ENCODE measurements at places on chromosomes 2 and 18.

GRCh38 chr2:7703048-7703447 is 785.8 kb downstream of the RNF144A start:
- no peak for DNase-seq

DNA sequence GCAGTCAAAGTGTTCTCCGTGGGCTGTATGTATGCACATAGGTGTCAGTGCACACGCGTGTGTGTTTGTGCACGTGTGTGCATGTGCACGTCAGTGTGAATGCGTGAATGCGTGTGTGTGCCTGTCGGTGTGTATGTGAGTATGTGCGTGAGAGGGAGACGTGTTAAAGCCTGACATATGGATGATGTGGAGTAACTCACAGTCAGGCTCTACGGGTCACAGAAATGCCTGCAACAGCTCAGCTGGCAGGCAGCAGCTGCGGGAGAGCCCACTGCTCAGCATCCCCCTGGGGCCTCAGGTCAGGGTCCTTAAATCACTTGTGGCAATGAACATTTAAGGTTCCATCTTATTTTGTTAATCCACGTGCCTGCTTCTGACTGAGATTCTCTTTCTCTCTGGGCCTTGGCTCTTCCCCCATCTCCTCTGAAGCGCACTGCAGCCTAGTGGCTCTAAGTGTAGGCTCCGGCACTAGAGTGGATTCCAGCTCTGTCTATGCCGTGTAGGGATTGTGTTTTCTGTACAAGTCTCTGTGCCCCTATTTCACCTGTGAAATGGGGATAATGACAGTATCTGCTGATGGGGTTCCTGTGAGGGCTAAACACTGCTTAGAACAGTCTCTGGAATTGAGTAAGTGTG is 63.0 kb downstream of the DYSF start:
- no peak for DNase-seq

GRCh38 chr2:213932-214693 is 49.7 kb downstream of the SH3YL1 start:
- DNase-seq: no peak

- no peak for DNase-seq
Observed at GRCh38 chr2:95348609-95349567, 51.7 kb downstream of the KCNIP3 start.

DNA sequence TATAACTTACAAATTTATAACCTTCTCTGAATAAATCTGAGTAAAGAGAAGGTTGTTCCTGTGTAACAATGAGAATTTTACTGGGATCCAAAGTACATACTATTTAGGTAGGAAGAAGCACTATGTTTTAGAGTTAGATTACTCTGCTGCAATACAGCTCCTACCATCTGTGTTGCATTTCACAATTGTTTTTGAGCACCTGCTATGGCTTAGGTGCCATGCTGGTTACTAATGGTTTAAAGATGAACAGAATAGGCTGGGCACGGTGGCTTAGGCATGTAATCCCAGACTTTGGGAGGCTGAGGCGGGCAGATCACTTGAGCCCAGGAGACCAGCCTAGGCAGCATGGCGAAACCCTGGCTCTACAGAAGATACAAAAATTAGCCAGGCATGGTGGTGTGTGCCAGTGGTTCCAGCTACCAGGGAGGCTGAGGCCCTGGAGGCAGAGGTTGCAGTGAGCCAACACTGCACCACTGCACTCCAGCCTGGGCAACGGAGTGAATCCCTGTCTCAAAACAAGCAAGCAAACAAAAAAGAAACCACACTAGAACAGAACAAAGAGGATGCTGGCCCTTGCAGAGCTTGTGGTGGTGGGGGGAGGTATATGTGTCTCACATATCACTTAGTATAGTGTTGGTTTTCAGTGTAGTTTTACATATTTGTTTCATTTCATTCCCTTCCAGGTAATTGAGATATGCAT is 56.7 kb downstream of the SPTBN1 start:
- no peak for DNase-seq

GRCh38 chr18:74139411-74139810 is 8.2 kb downstream of the FBXO15 start:
- no peak for DNase-seq

DNA sequence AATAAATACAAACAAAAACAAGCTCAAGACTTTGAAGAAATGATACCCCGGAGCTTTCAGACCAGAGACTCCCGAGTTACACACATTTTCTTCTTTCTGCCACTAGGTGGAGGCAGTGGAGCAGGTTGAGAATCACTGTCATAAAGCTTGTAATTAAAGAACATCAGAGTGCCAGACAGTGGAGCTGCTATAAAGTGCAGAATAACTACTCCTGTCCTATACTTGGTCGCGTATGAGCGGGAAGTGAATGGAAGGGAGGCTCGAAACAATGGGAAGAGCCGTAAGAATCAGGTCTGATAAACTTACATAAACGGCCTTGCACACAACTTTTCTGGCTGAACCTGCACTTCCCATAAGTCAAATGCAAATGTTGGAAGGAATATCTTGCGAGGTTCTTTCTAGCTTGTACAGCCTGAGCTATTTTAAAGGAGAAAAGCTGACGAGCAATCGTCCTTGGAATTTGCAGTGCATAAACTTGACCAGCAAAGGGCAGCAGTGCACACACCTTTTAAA is 189.0 kb downstream of the RPIA start:
- DNase-seq: peak; percentile 47

GRCh38 chr2:66536997-66537396 is 102.1 kb downstream of the MEIS1 start:
- no peak for DNase-seq

DNA sequence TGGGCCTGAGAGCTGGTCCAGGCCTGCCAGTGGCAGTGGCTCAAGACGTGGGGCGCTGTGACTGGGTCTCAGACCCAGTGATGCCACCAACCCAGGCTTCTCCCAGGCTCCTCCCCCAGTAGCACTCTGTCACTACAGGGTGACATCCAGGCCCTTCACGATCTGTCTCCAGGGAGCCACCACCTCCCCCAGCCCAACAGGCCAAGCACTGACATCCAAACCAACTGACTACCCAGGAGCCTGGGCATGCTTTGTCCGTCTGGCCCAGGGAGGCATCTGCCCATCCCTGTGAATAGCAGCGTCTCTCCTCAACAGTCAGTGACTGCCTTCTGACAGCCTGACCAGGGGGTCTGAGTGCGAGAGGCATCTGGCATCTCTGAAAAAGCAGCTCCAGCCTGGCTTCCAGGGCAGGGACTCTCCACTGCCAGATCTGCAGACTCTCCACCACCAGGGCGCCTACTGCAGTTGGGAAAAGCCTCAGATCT is 13.0 kb downstream of the TEX44 start:
- no peak for DNase-seq

DNA sequence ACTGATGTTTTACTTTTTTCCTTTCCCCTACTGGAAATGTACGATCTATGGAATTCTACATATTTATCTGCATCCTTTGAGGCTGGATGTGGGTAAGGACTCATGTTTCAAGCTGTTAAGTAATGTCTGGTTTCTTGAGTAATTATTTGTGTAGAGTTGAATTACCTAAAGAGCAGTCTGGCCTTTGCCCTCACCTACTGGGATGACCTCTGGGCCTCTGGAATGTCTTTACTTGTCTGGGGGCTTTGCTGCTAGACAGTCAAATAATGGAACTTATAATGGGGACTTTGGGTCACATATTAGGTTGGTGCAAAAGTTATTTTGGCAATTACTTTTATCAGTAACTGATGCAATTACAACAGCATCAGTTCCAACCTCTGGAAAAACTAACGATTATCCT is 244.7 kb downstream of the CCDC178 start:
- no peak for DNase-seq

- no peak for DNase-seq
Observed at GRCh38 chr18:26999797-27000196, 134.3 kb upstream of the AQP4 start.

DNA sequence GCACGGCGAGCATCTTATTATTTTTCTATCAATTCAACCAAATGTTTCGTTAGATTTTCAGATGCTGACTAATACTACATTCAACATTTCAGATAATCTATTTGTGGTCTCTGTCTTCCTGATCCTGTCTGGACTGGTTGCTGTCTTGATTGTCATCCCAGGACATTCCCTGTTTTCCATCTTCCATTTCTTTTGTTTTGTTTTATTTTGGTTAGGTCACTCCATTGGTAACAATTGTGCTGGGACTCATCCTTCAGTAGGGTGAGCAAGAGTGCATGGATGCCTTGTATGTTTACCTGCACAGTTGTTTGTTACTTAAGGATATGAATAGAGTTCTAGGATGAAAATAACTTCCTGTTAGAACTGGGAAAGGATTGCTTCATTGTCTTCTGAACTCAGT is 55.9 kb upstream of the ACYP2 start:
- DNase-seq: no peak

- no peak for DNase-seq
Observed at GRCh38 chr2:207132019-207132418, 33.7 kb downstream of the KLF7 start.

- DNase-seq: no peak
Observed at GRCh38 chr18:66105016-66105415, 354.2 kb downstream of the CDH7 start.

DNA sequence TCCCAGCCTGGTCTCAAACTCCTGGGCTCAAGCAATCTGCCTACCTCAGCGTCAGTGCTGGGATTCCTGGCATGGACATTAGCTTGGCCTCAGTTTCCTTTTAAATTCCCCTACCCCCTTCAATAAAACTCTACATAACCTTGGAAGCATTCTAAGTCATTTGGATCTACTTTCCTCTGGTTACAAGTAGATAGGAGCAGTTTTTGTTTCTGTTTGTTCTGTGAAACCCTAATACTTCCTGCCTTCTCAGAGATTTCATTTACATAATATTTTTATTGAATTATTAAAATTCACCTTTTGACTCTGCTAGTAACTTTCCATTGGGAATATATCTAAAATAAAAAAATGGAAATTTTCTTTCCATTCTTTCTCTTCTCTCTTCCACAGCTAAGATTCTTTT is 25.9 kb downstream of the GIGYF2 start:
- DNase-seq: no peak

DNA sequence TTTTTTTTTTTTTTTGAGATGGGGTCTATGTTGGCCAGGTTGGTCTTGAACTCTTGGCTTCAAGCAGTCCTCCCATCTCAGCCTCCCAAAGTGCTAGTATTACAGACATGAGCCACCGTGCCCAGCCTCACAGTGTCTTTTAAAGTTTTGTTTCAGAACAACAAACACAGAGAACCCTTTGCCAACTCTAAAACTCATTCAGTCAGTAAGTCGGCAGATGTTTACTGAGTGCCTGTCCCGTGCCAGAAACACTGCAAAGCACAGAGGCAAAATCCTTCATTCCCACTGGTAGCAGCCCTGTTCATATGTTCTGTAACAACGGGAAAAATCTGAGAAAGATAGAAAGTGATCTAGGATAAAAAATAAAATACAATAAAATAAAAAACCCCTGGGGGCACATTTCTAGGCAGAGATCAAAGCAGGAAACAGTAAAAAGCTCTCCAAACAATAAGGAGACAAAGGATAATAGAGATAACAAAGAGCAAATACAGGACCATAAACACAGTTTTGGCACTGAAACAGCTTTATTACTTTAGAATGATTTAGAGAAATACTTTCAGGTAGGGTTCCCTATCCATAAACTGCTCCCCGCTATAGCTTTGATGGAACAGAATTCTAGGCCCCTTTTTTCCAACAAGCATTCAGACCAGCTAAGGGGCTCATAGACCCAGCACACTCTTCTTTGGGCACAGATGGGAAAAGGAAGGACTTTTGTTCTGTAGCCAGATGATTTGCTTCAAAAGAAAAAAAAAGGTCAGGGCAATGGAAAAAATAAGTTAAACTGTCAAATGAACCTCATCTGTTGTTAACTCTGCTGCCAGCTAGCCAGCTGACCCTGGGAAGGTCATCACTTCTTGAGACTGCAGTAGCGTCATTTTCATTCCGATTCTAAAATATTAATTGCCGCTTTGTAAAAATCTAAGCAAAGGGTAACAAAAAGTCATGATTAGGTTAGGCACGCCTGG is 212.3 kb downstream of the CDH20 start:
- no peak for DNase-seq

DNA sequence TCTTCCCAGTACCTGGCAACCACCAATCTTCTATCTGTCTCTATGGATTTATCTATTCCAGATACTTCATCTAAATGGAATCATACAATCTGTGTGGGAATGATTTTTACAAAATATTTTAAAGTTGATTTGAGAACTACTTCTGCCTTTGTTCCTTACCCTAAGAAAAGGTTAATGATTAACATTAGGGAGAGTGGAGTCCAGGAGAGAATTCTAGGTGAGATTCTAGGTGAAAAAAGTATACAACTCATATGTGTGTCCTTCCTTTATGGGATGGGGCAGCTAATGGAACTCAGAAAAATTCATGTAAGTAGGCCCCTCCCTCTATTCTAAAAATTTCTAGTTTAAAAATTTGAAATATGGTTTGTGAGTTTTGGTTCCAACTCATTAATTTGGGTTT is 35.9 kb upstream of the WDSUB1 start:
- DNase-seq: no peak

GRCh38 chr2:174749793-174750192 is 14.5 kb downstream of the CHRNA1 start:
- DNase-seq: no peak

DNA sequence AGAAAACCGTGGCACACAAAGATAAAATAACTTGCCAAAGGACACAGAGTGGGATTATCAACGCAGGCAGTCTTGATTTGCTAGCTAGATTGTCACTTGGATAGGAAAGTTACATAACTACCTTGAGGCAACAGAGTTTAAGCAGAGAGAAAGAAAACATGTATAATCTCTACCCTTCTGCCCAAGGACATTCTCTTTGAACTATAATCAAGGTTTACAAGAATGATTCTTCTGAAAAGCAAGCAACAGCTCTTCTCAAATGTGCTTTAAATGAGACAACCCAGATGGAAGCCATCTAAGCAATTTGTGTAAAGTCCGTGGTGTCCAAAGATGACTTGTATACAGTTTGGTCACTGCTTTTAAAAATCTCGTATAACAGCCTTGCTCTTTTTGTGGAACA is 177.4 kb downstream of the CD226 start:
- no peak for DNase-seq

DNA sequence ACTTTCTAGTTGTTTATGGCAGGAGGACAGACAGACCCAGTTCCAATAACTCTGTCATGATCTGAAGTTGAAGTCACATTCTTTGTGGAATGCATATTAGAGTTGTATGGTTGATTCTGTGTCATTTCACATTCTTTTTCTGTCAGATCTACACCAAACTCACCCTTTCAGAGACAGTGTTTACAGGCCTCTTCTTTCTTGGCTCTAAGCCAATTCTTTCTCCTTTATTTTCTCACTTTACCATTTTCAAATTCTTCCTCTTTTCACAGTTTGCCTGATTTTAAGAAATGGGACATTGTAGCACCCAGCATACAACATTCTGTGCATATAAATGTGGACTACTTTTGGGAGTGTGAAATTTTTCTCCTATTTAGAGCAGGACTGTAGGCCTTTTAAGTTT is 103.7 kb downstream of the CCDC85A start:
- no peak for DNase-seq
